ENCODE measurements at places on chromosomes 6 and 20.

- DNase-seq: no peak
These were observed 33.6 kb upstream of the MYL9 start for GRCh38 chr20:36507746-36508145.

- DNase-seq: no peak
These were observed 99.9 kb upstream of the PMEPA1 start for GRCh38 chr20:57809661-57810172.

DNA sequence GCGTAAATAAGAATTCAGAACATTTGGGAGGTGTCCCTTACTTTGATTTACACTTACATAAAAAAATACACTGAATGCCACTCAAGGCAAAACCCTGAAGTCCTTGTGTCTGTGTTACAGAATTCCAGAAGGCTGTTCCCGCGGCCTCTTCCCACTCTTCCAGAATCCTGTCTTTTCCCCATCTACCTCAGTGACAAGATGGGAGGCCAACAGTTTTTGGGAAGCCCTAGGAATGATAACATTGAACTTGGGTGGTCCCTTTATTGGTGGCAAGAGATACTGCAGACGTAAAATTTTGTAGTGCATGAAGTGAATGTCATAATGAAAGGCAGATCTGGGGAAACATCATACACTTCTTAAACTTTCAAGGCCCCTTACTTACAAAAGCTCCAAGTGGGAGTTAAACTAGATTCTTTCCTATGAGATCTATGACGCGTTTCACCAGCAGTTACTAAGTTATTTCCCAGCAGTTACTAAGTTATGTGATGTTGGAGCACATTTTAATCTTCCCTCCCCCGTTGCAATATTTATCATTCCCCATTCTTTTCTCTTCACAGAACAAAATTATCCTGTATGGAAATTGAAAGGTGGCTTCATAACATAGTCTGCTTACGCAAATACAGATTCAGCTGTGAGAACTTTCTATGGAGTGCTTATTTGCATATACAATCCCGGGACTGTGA lies 79.5 kb downstream of the BCAS1 start:
- no peak for DNase-seq

DNA sequence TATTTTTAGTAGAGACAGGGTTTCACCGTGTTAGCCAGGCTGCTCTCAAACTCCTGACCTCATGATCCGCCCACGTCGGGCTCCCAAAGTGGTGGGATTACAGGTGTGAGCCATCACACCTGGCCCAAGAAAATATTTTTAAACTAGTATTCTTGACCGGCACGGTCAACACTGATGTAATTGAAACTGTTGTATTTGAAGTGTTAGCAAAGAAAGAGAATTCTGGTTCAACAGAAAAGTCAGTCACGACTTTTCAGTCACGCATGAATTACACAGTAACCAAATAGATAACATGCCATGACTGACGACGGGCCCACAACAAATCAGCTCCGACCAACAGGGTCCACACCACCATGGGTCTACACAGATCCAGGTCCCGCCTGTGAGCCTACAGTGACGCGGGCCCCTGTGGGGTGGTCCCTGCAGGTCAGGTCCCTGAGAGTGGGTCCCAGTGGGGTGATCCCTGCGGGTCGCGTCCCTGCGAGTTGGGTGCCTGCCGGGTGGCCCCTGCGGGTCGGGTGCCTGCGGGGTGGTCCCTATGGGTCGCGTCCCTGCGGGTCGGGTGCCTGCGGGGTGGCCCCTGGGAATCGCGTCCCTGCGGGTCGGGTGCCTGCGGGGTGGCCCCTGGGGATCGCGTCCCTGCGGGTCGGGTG lies 1.0 kb downstream of the GMEB2 start:
- peak; percentile 22 for DNase-seq

- no peak for DNase-seq
These were observed 56.5 kb upstream of the DACT2 start for GRCh38 chr6:168376120-168376519.

- DNase-seq: no peak
These were observed 12.8 kb upstream of the PLCG1 start for GRCh38 chr20:41124451-41125094.

DNA sequence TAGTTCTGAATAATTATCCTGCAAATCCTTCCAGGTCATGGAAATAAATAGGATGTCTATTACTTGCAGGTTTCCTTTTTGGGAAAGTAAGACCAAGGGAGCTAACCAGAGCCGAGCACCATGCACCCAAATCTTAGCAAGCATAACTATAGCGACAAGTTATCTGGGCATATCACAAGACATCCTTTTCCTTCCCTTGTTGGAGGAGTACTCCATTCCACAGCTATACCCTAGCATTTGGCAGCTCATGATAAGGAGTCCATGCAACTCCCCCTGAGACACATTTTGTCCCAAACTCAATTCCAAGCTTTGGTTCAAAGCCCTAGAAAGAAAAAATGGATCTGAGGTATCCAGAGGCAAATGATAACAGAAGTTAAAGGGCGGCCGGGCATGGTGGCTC lies 16.5 kb upstream of the ASCC3 start:
- no peak for DNase-seq

DNA sequence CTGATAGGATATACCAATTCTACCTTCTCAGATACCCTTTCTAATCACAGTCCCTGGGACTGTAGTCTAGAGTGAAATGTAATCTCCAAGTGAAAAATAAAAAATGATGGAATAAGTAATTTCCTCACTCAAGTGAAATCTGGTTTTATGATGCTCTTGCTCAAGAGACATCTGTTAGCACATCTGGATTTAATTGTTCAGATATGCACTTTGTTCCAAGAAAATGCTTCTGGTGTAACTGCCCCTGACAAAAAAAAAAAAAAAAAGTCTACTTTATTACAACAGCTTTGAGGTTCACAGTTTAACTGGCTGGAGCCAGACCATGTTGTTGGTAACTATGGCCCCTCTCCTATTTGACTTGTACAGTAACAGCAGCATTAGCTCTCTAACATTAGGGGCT lies 251.8 kb downstream of the BTBD9 start:
- DNase-seq: peak; percentile 47

GRCh38 chr6:132768051-132768517 lies 10.4 kb upstream of the VNN2 start:
- no peak for DNase-seq

GRCh38 chr20:29408034-29408695 lies 1849.3 kb upstream of the DEFB115 start:
- no peak for DNase-seq

- peak; percentile 37 for DNase-seq
These were observed 25.3 kb upstream of the CHD6 start for GRCh38 chr20:41643504-41643938.

GRCh38 chr20:14566505-14566904 lies 229.1 kb upstream of the FLRT3 start:
- no peak for DNase-seq

GRCh38 chr6:141483598-141484061 lies 649.1 kb upstream of the GJE1 start:
- peak; percentile 93 for DNase-seq

DNA sequence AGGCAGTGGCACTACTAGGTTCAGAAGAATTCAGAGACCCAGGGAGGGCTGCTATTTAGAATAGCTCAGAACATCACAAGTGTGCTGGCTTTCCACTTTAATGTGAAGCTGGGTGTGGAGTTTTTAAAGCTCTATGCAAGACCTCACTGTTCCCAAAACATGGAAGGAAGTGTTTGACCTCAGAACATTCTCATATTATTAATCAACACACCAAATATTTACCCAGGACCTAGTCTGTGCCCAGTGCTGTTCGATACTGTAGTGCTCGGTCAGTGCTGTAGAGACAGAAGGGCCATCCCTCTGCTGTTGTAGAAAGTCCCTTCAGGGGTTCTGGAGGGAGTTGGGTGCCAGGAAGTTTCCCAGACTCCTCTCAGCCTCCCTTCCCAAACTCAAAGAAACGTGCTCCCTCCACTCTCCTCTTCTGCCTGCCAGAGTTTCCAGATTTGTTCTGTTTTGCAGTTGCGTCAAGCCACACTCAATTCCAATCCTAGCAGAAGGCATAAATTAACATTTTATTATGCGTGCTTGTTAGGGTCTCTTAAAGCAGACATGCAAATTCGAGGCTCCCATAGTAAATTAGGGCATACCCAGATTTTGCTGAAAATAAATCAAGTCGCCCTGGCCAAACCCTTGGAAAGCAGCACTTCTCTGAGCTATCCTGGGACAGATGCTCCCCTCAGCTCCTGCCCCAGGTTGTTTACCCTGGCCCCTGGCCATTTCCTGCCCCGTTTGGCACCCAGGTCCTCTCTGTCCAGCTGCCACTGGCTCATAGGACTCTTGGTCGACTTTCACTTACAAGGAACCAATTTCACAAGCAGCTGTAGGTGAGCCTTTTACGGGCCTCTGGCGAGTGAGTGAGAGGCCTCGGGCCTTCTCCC lies 248.6 kb downstream of the HIVEP2 start:
- peak; percentile 13 for DNase-seq

Data from astrocyte of the spinal cord (primary cell).